ENCODE measurements at places on chromosomes 1 and 21.

GRCh38 chr1:174883409-174883808 lies 116.3 kb upstream of the CACYBP start:
- DNase-seq, result no peak

DNA sequence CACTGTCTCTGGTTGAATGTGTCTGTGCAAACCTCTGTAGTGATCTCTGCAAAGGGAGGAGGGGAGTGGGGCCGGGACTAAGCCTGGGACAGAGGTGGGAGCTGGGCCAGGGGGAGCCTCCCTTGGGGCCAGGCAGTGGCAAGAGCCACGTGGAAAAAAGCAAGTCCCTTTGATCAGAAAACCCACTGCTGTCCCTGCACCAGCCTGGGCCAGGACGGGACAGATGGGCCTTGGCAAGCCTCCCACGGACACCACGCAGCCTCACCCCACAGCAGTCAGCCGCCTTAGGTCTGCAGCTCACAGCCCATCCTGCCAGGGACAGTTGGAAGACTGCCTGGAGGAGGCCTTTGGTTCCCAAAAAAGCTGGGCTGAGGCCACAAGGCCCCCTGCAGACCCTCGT lies 11.7 kb upstream of the TRAPPC10 start:
- DNase-seq, result no peak

DNA sequence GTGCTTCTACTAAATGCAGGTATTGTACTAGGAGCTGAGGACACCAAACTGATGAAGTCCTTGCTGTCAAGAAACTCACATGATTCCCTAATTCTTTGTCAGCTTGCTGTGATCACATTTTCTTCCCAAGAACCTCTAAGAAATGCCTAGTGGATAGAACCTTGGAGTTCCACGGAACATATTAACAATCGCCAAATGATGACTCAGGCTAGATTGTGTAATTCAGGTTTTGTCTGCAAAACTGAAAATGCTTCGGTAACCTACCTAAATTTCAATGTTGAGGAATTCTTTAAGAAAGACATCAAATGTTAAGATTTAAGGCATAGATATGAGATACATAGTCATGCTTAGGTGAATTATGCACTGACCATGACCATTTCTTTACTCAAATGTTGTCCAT lies 1.7 kb upstream of the GADD45A start:
- no peak for DNase-seq

DNA sequence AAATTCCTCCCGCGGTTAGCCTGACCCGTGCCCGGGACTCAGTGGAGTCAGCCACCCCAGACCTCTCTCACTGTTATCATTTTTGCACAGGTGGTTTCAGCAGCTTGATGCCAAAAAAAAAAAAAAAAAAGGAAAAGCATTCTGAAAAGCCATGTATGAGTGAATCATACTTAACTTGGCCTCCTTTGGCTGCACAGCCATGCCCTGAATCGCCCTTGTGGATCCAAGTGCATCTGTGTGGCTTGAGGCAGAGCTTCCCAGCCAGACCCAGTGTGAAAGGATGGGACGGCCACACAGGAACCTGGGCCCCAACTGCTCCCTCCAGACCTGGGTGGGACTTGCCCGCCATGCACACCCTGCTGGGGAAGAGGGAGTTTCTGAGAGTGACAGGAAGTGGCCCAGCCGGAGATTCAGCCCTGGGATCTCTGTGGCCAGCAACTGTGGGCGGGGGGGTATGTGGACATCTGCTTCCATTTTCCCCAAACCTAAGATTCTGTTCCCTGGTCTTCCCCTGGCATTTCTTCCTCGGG lies 8.6 kb downstream of the YBEY start:
- DNase-seq, result no peak

- peak; percentile 51 for DNase-seq
These were observed 9.1 kb upstream of the LUZP1 start for GRCh38 chr1:23177438-23178380.

- DNase-seq, result no peak
These were observed 236.9 kb upstream of the NRIP1 start for GRCh38 chr21:15301736-15302135.

DNA sequence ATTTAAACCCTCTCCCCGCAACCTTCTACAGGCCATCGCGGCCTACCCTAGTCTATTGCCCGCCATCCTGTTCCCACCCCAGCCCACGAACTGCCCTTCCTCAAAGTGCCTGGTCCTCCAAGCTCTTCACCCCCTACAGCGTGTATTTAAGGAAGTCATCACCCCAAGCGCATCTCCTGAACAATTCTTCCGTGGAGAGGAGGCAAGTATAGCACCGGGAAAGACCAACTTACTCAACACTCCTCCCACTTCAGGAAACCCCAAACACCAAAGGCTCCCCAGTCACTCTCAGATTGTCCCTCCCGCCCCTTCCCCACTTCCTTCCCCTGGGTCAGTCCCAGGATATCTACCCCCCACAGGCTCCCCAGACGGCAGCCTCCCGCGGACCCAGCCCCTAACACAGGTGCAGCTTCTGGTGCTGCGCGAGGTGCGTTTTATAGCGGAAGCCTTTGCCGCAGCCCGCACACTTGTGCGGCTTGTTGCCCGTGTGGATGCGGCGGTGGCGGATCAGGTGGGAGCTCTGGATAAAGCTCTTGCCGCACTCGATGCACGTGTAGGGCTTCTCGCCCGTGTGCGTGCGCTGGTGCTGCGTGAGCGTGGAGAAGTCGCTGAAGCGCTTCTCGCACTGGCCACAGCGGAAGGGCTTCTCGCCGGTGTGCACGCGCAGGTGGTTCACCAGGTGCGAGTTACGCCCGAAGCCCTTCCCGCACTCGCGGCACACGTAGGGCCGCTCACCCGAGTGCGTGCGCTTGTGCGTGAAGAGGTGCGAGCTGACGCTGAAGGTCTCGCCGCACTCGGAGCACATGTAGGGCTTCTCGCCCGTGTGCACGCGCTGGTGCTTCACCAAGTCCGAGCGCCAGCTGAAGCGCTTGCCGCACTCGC lies 25.5 kb downstream of the ZNF697 start:
- no peak for DNase-seq

DNA sequence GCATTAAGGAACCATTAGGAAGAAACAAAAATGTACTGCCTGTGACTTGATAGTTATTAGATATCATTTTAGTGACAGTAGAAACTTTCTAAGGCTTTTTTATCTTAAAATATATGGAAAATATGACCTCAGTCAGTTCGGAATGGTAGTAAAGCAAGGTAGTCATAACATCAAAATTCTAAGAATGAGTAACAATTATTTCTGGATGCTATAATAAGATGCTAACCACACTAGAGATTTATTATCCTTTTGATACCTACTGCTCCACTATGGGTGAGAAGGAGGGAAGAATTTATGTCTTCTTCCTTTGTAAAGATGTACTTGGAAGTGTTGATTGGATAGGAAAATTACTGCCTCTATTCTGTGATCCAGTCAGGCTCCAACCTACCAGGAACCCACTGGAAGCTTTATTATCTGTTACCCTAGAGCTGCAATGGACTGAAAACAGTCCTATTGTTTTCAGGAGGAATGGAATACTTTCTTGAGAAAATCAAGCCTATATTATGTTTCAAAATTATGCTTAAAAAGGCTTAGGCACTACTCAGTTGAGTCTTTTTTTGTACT lies 8.8 kb downstream of the FMN2 start:
- DNase-seq, result no peak

GRCh38 chr1:52659851-52660596 lies 27.1 kb downstream of the SHISAL2A start:
- DNase-seq, result no peak

DNA sequence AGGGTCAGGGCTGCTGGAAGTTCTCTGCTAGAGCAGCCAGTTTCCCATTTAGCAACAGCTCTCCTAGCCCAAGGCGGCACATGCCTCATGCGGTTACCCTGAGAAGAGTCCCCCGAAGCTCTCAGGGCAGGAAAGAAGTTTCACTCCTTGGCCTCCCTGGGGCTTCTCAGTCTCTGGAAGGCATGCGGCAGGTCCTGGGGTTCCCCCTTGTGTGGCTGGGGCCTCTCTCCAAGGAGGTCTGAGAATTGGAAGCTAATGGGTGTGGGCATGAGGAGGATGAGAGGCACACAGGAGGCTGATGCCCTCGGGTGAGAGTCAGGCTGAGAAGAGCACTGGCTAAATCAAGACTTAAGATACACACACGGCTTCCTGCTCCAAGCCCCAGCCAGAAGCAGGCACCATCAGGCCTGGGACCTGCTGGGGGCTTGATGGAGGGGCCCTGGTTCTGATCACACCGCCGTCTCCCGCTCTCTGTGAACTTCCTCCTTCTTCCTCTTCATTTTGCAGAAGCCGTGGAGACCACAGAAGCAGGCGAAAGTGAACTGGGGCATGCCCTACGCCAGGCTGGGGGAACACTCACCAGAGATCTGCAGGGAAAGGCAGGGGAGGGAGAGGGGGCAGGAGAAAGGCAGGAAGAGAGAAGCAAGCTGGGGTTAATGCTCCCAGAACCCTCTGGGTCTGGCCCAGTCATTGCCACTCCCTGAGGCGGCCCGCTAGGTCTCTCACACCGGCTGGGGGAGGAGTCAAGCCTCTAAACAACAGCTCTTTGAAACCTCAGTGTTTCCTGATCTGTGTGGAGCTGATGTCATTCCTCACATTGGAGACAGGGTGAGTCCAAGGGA lies 15.1 kb downstream of the BLACAT1 start:
- DNase-seq, result no peak

DNA sequence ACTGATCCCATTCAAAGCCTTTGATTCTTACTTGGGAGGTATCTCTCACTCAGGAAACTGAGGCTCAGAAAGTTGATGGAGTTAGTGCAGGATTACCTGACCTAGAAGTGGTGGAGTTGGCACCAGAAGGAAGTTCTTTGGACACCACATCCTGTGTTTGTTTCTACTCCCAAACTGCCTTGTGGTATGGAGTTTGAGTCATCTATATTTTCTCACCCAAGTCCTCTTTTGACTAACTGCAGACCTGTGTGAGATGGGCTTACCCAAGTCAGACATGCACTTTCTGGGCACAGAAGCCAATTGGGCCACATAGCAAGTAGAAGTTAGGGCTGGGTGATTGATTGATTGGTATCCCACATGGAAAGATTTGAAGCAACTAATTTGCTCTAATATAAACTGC lies 36.1 kb downstream of the FGGY start:
- DNase-seq, result no peak

DNA sequence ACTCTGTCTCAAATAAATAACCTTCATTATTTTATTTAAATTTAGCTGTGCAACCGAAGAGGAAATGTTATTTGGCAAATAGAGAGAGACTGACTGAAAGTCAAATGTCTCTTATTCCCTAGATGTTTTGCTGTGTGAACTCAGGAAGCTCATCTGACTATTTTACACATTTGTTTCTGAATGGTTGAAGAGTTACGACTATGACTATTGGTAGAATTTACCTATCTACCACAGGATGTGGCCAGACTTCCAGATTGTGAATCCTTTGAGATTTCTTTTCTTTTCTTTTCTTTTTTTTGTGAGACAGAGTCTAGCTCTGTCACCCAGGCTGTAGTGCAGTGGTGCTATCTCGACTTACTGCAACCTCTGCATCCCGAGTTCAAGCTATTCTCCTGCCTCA lies 5.3 kb upstream of the SDE2 start:
- no peak for DNase-seq

DNA sequence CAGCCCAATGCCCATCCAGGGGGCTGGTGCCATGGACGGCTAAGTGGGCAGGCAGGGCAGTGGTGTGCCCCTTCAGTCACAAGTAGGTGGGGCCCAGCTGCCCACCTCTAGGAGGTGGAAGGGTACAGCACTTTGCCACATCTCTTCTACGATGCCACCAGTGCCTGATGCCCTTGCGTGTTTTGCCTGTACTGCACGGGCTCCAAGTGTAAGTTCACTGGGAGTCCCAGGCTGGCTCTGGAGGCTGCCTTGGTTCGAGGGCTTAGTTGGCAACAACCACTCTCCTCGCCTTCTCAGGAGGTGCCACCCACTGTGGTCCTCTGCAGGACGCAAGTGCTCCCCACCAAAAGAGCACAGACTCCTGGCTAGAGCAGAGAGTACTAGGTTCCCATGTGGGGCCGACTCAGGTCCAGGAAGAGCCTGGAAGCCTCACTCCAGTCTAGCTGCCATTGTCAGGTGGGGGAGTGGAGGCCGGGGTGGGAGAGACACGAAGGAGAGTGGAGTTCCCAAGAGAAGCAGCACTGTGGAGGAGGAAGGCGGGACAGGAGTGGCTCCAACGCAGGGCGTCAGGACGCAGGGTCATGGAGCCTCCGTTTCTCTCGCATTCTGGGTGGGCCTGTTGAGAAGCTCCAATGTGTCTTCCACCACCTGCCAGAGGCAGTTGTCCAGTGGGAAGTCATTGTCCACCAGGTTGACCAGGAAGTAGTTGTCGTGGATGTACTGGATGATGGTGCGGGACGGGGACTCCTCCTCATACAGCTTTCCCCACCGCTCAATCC lies 15.5 kb downstream of the MTHFR start:
- no peak for DNase-seq

DNA sequence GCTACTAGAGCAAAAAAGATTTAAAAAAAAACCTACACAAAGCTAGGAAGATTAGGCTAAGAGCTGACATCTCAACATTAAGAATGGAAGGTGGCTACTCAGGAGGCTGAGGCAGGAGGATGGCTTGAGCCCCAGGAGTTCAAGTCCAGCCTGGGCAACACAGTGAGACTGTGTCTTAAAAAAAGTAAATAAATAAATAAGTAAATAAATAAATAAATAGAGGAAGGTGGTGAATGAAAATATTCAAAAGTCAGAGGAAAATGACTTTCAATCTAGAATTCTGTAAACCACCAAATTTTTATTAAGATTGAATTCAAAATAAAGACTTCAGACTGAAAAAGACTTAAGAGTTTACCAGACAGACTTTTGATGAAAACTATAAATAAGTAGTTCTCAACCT lies 50.9 kb upstream of the TMPRSS2 start:
- DNase-seq, result no peak

DNA sequence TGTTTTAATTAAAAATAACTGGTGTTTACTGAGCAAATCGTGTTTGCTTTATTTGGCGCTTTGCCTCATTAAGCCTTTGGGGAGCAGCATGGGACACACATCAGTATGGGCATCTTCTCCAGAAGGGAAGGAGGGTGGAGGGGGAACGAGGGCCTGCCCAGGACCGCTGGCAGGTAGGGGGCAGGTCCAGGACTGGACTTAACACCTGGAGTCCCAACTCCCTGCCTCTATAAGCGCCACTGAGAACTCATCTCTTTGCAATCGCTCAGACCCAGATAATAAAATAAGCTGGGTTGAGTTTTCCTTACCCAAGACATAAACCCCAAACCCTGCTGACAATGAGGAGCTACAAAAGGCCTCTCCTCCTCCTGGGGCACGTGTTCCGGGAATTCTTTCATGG lies 15.1 kb downstream of the ABCG1 start:
- DNase-seq, result no peak
